Activated effector memory CD4-positive, alpha-beta T cell treated with Interleukin-2 at 50 U/mL for 16 hours (primary cell): ENCODE measurements at places on chromosomes 7 and 10.

GRCh38 chr10:125661941-125662515, 20.9 kb downstream of the TEX36 start:
- no peak for DNase-seq

GRCh38 chr7:5580714-5581395, 157.2 kb upstream of the TNRC18 start:
- no peak for DNase-seq

DNA sequence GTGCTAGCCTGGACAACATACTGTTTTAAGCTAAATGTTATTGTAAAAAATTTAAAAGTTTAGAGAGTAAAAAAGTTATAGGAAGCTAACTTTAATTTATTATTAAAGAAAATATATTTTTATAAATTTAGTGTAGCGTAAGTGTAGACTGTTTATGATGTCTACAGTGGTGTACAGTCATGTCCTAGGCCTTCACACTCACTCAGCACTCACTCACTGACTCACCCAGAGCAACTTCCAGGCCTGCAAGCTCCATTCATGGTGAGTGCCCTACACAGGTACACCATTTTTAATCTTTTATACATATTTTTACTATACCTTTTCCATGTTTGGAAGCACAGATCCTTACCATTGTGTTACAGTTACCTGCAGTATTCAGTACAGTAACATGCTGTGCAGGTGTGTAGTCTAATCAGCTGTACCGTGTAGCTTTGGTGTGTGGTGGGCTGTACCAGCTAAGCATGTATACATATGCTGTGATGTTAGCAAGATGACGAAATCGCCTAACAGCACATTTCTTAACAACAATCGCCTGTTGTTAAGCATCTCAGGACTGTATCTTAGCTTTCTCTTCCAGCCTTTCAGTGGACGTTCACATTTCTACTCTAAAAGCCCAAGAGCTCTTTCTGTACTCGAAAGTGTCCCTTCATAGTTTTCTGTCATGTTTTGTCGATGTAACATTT, 12.5 kb downstream of the RNF32 start:
- no peak for DNase-seq

DNA sequence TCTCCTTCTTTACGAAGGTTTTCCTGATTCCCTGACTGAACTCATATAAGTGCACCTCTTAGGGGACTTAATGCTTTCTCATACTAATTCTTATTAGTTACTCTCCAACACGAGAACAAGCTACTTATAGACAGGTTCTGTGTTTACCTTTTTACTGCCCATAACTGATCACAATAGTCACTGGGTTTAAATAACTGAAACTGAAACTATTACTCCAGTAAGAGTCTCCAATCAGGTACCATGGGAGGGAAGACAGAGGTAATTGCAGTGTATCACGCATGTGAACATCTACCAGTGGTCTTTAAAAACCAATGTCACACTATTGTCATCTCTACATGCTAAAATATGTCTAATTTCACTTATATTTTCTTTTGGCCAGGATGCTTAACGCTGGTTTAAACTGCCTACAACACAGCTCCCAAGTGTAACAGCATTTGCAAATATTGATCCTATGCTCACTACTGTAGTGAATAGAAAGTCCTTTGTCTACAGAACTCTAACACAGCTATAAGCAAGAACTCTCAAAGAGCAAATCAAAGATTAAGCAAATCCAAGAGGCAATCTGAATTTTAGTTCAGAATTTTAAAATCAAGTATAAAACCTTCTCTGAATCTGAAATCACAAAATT, 3.6 kb downstream of the GDI2 start:
- no peak for DNase-seq

DNA sequence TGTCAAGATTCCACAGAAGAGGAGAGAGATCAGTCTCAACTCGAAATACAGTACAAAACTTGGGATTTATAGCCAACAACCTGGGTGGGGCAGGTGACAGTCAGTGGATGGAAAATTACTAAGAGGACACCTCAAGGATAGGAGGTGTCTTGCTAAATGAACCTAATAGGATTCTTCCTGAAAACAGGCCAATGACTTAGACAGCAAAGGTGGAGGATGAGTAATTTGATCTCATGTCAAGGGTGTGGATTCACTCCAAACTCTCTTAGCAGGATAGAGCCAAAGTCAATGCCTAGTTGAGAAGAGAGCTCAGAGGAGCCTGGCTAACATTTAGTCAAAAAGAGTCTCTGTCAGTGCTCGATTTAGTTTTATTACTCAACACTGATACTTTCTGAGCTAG, 106.7 kb upstream of the INSYN2A start:
- DNase-seq: no peak

GRCh38 chr10:24982319-24983112, 30.1 kb upstream of the PRTFDC1 start:
- no peak for DNase-seq

- no peak for DNase-seq
Measured at GRCh38 chr10:30374353-30374752, 25.3 kb upstream of the MTPAP start.

GRCh38 chr7:29053105-29053872, 93.0 kb downstream of the CPVL start:
- no peak for DNase-seq

- no peak for DNase-seq
Measured at GRCh38 chr7:5345671-5346070, 62.9 kb downstream of the SLC29A4 start.

- peak; percentile 30 for DNase-seq
Measured at GRCh38 chr7:114921631-114922025, 266 bp upstream of the MDFIC start.

- no peak for DNase-seq
Measured at GRCh38 chr10:95785942-95786669, 30.1 kb downstream of the ENTPD1 start.

DNA sequence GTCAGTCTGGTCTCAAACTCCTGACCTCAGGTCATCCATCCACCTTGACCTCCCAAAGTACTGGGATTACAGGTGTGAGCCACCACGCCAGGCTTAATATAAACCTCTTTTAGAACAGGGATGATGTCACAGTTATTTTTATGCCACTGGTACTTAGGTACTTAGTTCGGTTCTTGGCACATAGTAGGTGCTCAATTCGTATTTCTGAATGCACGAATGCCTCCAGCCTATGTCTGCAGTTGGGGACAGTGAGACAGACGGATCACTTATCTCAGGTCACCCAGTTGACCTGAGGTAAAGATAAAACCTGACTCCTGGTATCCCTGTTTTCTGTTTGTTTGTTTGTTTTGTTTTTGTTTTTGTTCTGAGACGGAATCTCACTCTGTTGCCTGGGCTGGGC, 6.1 kb upstream of the NAT16 start:
- DNase-seq: no peak

GRCh38 chr7:50793947-50794570, 11.4 kb upstream of the GRB10 start:
- DNase-seq: no peak

DNA sequence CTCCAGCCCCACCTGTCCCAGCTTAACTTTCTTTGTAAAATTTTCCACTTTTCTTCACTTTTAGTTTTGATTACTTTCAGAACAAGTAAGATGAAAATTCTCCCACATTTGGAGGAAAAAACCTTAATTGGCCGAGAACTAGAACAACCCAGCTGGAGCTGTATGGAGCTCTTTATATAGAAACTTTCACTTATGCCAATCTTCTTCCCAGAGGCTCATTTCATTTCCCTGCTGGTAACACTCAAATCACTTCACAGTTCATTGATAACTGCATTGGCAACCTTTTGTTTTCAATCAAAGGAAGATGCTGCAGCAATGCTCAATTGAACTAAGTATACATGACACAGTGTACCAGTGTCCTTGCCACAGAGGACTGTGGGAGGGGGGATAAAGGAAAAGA, 176.2 kb upstream of the NOBOX start:
- DNase-seq: no peak

DNA sequence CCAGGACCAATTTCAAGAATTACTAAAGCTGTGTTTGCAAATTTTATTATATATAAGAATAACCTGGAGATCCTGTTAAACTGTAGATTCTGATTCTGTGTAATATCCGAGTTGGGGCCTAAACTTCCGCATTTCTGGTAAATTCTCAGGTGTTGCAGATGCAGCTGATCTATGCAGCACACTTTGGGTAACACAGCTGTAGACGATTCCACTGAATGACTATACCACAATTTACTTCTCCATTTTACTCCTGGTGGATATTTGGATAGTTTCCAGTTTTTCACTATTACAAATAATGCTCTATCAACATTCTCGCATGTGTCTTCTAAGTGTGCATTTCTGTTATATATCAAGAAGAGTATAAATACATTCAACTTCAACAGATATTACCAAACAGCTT, 7.5 kb downstream of the GDI2 start:
- DNase-seq: no peak

DNA sequence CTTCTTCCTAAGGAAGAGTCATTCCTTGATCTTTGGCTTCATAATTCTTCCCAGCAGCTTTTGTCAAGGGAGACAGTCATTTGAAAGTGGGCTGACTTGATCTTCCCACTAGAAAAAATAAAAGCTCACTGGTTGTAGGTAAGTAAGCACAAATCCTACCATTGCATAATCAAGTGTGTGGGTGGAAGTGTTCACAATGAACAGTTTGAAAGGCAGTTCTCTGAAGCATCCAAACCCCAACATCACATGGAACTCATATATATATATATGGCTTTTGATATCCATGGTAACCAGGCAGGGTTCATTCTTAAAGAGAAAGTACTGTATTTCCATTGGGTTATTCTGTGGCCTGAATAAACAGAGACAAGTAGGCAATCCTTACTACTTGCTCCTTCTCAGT, 51.6 kb downstream of the ARMH3 start:
- DNase-seq: no peak

GRCh38 chr7:157442993-157443831, 106.4 kb downstream of the DNAJB6 start:
- no peak for DNase-seq

DNA sequence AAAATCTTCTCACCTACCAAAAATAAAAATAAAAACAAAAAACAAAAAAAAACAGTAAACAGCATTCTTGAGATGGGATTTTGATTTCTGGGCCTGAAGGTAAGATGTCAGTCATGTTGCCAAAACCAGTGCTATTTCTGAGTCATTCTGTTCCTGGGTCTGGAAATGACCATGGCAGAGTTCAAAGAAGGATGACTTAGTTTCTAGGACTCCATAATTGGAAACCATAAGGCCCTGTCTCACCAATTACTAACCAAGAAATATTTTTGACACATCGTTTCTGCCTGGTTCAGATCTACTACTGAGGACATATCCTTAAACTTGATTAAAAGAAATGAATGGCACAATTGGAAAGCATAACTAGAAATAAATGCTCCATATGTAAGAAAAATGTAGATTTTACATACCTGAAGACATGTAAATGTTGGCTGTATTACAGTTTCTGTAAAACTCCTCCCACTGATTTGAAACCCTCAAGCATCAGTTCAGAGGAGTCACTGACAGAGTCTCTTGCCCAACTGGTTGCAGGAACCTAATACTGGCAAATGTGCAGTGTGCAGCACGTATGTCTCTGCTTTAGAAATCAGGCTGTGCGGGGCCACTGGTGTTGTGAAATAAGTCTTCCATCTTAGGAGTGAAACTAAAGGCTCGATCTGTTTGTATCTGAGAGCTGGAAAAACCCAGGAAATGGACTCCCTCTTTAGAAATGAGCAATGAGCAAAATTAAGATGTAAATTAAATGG, 84.8 kb upstream of the EGR2 start:
- no peak for DNase-seq

DNA sequence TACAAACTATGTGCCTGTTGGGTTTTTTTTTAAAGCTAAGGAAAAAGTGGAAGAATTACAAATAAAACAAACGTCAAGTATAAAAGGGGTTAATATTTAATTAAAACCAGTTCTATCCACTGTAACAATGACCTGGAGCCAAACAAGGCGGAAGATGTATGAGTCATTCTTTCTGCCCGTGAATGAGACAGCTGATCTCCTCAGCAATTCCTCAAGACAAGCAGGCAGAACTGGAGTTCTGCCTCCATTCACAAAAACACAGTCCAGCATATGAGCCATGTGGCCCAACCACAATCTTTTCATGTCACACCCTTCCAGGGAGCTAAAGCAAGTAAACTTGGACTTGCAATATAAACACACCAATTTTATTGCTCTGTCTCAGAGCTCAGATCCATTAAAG, 8.4 kb downstream of the ETV1 start:
- no peak for DNase-seq

- DNase-seq: no peak
Measured at GRCh38 chr10:96453856-96454583, 59.7 kb downstream of the TLL2 start.

- no peak for DNase-seq
Measured at GRCh38 chr7:129205987-129206785, 17.8 kb downstream of the SMO start.

- DNase-seq: no peak
Measured at GRCh38 chr7:86320341-86320740, 323.4 kb upstream of the GRM3 start.

DNA sequence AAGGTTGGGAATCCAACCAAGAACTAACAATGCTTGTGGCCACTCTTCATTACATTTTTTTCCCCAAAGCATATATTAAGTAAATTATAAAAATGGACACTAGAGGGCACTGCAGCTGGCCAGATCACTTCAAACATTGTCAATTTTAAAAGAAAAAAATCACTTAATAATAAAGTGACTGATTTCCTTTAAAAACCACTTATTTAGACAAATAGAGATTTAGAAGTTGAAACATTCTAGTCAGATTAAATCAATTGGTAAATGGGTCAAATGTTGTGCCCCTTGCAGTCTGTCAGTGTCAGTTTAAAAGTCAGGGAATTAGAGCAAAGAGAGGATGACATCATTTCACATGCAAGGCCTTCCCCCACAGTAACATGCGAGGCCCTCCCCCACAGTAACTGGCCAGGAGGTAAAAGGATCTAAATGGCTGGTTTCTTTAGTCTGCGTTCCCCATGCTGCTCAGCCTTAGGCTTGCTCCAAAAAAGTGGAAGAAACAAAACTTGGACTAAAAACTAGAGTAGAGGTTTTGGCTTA, 177.9 kb downstream of the SKAP2 start:
- DNase-seq: no peak

GRCh38 chr10:22615819-22616499, 98.4 kb downstream of the PIP4K2A start:
- peak; percentile 27 for DNase-seq

- no peak for DNase-seq
Measured at GRCh38 chr7:153004341-153004740, 244.8 kb downstream of the ACTR3B start.

DNA sequence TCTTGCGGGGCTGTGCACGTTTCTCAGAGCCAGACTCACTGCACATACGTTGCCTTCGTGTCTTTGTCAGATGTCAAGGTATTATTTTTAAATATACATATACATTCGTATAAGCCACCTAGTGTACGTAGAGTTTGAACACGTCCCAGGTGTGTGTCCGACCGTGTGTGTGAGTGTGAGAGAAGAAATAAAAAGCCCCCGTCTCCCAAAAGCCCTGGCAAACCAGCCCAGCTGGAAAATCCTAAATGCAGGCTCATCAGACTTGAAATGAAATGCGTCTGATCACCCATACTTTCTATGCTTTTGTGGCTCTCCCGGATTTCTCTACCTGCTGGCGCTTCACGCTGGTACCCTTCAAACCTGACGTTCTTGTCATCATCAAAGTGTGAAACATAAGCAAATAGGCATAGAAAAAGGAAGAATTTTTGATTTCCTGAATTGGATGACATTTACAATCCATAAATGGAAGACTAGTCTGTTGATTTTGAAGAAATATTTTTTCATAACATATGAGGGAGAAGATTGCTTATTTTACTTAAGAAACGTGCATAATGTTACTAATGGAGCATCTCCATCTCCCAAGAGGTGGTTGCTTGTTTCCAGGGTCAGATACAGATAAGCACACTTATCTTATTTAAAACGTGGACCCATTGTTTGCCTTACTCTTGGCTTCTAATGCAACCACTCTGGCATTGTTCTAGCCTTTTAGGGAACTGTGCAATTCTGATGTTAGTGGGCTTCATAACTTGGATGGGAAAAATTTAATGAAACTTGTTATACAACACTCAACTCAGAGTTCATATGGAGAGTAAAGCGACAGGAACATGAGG, 971 bp downstream of the PRKG1 start:
- no peak for DNase-seq
